ENCODE measurements at places on chromosomes 16 and 17.

DNA sequence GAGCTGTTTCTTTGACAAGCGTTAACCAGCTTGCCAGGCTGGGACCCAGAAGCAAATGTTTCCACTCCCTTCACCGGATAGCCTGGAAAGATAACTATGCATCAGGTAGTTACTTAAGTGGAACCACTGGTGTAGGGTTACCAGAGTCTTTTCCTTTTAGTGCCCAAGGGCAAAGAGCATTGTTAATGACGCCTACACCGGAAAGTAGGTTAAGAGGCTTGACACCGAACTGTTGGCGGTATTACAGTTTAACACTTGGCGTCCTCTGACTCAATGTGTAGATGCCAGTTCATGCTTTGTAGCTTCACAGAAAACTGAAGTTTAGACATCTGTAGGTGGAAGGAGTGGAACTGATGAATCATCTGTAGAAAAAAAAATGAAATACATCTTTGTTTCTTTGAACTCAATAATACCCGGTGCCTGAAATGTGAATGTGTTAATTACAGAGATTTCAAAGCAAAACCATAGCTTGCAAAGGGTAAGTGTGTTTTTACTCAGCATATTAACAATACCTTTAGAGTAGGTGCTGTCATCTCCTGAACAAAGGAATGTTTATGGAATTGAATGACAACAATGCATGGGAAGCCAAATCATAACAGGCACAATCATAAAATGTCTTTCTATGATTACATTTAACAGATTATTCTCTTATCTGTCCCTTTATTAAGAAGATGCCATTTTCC lies 426.7 kb upstream of the SALL1 start:
- no peak for DNase-seq

DNA sequence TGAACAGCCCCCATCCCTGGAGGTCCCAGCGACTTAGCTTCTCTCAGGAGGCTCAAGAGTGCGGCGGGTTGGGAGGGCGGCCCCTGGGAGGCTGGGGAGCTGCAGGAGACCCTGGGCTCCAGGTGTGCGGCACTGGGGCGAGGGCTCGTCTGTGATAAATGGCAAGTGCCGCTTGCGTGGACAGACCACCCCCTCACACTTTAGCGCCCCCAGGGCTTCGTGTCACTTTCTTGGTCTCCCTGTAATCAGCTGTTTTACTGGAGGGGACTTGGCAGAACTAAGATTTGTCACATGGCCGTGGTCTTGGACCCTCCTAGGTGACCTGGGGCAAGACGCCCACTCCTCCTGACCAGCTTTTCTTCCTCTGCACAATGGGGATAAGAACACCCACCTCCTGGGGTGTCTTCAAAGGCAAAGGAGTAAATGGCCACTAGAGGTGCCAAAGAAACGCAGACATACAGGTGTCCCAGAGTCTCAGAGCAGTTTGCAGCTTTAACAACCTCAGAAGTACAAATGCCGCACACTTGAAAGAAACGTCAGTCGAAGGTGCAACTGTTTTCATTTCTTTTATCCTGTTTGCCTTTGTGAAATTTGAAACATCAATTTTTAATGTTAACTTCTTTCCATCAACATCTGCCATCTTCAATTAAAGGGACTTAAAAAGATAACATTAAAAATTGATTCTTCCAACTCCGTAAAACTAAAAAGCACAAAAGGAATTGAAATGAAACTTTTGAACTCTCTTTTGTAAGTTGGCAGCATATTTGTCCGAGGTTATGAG lies 946 bp downstream of the OSGIN1 start:
- DNase-seq = no peak

DNA sequence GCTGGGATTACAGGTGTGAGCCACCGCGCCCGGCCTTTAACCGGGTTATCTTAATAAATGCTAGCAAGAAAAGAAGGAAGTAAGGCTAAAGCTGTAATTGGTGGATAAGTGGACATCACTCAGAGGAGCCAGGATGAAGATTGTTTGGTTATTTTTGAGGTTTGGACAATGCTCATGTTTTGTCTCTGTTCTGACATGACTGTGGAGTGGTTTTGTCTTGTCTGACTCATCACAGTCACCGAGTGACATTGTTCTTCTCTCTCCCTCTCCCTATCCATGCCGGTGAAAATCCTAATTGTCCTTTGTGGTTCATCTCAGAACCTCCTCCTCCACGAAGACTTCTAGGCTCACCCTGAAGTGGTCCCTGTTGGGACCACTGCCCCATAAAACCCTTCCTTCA lies 23.5 kb upstream of the GRIN2A start:
- no peak for DNase-seq

- DNase-seq = no peak
Measured at GRCh38 chr16:75942351-75942750, 216.1 kb upstream of the CPHXL start.

GRCh38 chr16:86901483-86901882 lies 323.1 kb downstream of the FOXL1 start:
- no peak for DNase-seq

DNA sequence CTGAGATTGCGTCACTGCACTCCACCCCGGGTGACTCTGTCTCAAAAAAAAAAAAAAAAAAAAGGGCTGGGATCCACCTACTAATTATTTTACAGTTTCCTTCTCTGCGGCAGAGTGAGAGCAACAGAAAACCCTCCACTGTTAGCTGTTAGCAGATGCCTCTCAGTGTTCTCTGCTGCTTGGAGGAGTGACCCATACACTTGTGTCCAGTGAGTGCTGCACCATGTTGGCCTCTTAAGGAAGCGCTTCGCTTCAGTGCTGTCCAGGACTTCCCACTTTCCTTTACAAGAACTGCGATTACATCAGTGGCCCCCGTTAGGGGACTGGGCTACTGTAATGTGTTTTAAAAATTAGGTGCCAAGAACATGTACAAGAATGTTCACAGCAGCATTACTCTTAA lies 18.4 kb upstream of the CLEC18B start:
- DNase-seq = no peak

Measured in type B pancreatic cell (in vitro differentiated cells).